ENCODE measurements at places on chromosomes 13 and 19.
A peak's percentile ranks its signal among the peaks of the same experiment; 100 is the strongest.

DNA sequence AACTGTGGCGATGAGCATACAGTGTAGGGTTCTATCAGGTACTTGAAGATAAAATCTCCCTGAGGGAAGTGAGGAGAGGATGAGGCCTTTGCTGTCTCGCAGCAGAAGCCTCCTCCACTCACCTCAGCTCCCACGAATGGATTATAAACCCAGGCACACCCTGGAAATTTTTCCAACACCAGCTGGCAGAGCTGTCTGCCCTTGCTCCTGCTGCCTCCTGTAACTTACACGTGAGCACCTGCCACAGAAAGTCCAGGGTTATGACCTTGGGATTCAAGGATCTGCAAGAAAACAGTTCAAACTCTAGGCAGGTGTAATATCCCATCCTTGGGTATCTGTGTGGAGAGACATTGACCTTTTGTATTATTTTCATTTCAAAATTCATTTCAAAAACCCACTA is 70.9 kb upstream of the MYO16 start:
- DNase-seq: no peak

- DNase-seq: no peak
These were observed 27.8 kb downstream of the EXOC3L2 start for GRCh38 chr19:45217193-45217956.

DNA sequence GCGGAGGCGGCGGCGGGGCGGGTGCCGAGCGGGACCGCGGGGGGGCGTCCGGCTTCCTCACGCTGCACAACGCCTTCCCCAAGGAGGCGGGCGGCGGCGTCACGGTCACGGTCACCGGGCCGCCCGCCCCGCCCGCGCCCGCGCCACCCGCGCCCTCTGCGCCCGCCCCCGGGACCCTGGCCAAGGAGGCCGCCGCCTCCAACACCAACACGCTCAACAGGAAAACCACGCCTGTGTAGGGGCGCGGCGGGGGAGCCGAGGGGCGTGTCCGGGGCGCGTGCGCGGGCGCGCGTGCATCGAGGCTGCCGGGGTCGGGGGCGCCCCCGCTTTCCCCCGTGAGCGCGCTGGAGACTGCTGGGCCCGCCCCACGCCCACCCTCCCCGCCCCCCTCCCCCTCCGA is 8.8 kb upstream of the CACNG6 start:
- DNase-seq: no peak

GRCh38 chr13:103164251-103164650 is 98.0 kb upstream of the SLC10A2 start:
- no peak for DNase-seq

GRCh38 chr13:30551189-30551588 is 66.5 kb upstream of the USPL1 start:
- peak; percentile 3 for DNase-seq

- DNase-seq: no peak
These were observed 10.0 kb downstream of the NDUFB7 start for GRCh38 chr19:14561847-14562351.

DNA sequence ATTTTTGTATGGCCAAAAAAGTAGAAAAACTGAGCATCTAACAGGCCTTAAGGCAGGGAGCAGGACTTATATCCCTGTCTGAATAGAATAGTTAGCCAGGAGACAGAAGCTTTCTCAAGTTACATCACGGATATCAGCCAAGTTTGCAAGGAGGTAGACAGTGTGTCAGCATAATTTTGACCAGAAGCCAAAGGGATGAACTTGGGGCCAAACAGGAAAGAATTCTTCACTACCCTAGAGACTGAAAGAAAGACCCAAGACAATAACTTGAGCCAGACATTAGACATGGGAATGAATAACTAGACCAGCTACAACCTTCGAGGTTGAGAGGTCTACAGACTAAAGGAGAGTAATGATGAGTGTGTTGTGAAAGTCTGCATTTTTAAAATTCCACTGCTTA is 48.1 kb upstream of the PCDH9 start:
- DNase-seq: no peak

DNA sequence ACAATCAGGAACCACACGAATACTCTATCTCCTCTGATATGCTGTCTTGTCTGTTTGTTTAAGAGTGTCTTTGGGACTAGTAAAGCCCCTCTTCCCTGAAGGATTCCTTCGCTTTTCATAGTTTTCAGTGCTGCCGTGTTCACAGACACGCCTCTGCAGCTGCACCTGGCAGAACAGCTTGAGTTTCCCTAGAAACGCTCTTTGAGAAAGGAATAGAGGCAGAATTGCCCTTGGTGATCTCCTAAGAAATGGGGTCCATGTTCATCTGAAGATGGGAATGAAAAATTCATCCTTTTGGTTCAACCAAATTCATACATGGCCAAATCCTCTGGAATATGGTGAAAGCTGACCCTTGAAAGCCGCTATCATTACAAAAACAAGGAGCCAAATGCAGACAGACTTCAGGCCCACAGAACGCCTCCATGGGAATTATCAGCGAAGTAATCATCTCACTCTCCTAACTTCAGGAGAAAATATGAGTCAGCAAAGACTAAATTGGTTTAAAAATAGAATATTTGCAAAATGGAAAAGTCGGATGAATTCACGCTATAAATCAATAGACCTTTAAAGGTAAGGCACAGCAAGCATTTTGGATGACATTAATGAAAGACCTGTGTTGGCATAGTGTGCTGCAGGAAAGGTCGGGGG is 5.5 kb downstream of the SACS start:
- DNase-seq: no peak

GRCh38 chr19:4715529-4716221 is 8.0 kb downstream of the DPP9 start:
- DNase-seq: no peak

GRCh38 chr13:96797136-96797535 is 197.1 kb downstream of the OXGR1 start:
- DNase-seq: no peak

GRCh38 chr13:25570185-25570584 is 198.4 kb downstream of the ATP8A2 start:
- DNase-seq: no peak

GRCh38 chr19:5145521-5146511 is 176.9 kb downstream of the KDM4B start:
- no peak for DNase-seq

GRCh38 chr19:38024992-38025908 is 118.2 kb downstream of the SIPA1L3 start:
- peak; percentile 91 for DNase-seq

DNA sequence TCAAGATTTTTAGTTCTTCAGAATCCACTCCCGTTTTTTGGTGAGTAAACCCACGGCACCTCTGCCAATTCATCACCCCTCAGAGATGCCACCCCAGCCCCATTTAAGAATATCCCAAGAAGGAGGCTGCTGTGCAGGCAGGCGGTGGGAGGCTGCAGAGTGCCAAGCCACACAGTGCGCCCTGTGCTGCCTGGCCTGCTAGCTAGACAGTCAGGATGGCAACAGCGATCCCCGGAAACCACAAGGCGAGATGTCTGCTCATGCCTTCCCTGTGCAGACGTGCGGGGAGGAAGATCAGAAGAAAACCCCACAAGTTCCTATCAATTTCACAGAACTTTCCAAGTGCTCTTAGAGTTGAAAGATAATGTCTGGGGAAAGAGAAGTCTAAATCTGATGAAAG is 64.8 kb upstream of the GPR183 start:
- DNase-seq: no peak

DNA sequence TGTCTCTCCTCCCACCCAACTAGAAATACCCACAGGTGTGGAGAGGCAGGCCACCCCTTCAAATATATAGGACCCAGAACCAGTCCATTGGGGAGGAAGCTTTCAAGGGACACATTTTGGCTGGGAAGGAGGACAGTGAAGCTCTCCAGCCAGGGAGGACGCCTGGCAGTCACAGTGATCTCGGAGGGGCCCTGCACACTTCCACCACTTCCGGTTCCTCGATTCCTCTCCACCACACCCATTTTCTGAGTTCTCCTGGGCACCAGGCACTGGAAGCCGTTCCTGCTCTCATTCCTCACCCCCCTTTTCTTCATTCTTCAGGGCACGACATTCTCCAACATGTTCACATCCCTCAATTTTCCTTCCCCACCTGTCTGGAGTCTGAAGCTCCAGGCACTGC is 30.4 kb upstream of the CEACAM21 start:
- no peak for DNase-seq

DNA sequence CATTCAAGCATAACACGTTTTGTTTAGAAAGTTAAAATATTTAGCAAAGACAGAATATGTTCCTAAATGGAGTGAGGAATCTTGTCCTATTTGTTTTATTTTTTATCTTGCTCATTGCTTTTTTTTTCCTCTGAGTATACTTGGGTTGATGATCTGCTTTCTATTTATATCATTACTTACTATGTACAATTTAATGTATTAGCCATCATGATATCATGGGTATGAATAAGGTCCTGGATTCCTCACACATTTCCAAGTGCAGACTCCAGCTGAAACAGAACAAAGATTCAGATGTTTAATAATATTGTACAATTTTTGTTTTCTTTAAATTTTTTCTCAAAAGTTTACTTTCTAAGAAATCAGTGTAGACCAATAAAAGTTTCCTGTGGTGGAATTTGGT is 388.2 kb downstream of the GPC6 start:
- DNase-seq: no peak

DNA sequence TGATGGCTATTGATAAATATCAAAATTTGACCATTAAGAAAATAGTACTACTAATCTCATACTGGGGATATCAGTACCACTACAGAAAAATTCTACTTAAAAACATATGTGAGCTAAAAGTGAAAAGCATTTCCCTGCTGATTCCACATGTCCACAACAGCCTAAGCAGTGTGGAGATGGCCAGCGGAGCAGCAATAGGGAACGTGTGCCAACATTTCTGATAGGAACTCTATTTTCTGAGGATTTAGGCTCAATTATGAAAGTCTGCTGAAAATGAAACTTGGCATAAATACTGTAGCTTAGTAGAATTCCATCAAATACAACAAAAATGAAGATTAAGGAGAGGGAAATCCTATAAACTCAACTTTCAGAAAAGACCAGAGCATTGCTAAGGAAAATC is 311.6 kb downstream of the ENOX1 start:
- no peak for DNase-seq

DNA sequence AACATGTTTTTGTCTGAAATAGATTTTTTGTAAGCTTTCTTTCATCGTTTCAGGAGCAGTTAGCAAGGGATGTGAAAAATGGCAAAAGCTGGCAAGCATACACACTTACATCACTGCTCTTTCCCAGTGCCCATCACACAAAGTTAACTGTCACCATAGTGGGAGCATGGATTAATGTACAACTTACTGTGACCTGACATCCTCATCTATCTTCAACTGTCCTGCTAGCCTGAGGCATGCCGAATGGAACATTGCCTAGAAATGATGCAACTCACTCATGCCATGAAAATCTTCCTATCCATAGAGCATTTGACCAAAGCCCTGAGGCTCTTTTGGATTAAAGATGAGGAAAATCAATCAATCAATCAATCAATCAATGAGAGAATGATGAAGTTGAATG is 491.7 kb upstream of the SLC10A2 start:
- no peak for DNase-seq

GRCh38 chr19:16476401-16476800 is 4.6 kb upstream of the EPS15L1 start:
- no peak for DNase-seq

DNA sequence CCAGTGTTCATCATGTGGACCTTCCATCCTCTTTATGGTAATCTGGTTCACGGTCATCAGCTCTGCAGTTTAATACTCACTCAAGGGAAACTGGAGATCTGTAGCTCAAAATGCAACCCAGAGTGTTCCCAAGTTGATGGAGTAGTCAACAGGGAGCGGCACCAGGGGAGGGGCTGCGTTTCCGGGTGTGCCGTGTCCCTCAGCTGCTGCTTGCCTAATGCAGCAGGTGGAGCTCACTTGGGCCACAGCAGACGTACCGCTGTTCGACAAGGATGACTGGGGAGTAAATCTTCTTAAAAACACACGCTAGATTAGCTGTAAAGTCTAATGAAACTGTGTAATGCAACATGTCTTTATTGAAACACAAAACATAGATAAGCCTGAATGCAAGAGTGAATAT is 81.1 kb downstream of the TNFSF13B start:
- no peak for DNase-seq

DNA sequence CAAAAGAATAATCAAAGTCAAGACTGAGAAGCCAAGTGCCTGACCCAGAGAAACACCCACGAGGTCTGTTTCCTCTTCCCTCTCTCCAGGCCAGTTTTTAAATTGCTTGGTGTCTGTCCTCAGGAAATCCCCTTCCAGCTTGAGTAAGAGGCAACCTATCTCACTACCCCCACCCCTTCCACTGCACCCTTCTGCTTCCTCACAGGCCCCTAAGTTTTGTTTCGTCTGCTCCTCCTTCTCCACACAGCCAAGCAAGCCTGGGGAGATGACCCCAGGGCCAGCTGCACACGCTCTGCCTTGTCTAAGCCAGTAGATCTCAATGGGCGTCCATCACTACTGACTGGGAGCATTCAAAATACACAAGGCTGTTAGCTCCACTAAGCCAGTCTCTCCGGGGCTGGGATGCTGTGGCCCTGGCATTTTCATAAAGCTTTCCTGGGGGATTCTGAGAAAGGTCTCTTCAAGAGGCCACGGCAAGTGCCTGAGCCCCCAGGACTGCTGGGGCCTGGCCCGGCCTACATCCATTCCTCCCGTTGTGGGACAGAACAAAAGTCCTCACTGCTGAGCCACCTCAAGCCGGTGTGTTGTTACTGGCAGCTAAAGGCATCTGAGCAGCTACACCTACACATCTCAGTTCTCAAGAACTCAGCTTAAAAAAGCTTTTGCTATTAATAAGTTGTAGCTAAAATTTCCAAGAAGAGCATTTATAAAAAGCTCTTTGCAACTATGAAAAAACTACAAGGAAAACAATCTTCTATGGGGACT is 14.9 kb upstream of the IL4I1 start:
- DNase-seq: no peak

DNA sequence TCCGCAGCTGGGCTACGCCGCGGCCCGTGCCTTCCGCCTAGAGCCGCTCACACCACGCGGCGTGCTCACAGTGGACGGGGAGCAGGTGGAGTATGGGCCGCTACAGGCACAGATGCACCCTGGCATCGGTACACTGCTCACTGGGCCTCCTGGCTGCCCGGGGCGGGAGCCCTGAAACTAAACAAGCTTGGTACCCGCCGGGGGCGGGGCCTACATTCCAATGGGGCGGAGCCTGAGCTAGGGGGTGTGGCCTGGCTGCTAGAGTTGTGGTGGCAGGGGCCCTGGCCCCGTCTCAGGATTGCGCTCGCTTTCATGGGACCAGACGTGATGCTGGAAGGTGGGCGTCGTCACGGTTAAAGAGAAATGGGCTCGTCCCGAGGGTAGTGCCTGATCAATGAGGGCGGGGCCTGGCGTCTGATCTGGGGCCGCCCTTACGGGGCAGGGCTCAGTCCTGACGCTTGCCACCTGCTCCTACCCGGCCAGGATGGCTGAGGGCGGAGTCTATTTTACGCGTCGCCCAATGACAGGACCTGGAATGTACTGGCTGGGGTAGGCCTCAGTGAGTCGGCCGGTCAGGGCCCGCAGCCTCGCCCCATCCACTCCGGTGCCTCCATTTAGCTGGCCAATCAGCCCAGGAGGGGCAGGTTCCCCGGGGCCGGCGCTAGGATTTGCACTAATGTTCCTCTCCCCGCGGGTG is 7.4 kb downstream of the DBP start:
- no peak for DNase-seq

GRCh38 chr13:32164622-32165268 is 133.2 kb downstream of the FRY start:
- DNase-seq: peak; percentile 51

GRCh38 chr13:99545979-99546378 is 44.7 kb downstream of the TM9SF2 start:
- DNase-seq: no peak

GRCh38 chr19:10205636-10206035 is 10.9 kb upstream of the DNMT1 start:
- no peak for DNase-seq

Data from NCI-H510A treated with DMSO at 0.1 percent for 48 hours (cell line).